ENCODE measurements at places on chromosomes 12 and 14.

GRCh38 chr12:58537278-58537677, 383.0 kb downstream of the LRIG3 start:
- DNase-seq, result no peak

- no peak for DNase-seq
Measured at GRCh38 chr14:21075719-21076437, 5.8 kb downstream of the ARHGEF40 start.

DNA sequence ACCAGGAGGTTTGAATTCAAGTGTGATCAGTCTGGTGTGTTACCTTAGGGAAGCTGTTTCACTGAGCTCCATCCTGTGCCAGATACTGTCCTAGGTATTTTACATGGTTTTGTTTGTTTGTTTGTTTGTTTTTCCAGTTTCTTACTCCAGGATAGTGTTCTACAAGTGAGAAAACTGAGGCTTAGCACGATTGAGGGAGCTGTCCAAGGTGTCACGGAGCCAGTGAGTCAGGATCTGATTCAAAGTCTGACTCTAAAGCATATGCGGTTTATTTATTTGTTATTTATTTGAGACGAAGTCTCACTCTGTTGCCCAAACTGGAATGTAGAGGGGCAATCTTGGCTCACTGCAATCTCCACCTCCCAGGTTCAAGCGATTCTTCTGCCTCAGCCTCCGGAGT, 79.7 kb upstream of the GNG2 start:
- no peak for DNase-seq

- DNase-seq, result no peak
Measured at GRCh38 chr14:105206873-105207272, 25.8 kb upstream of the NUDT14 start.

DNA sequence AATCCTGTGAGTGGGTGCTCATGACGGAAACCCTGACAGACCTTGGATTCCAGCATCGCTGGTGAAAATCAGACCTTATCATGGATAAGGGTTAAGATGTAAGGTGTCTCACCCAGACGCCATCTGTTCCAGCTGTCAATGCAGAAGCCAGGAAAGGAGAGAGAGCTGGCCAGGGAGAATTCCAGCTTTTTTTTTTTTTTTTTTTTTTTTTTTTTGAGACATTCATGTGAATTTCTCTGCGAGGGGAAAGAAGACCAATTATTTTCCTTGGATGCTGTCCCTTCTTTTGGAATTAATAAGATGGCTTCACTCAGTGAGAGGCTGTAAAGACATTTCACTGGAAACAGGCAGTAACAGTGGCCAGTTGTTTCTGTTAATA, 1.8 kb downstream of the TRAF3 start:
- DNase-seq, result no peak

DNA sequence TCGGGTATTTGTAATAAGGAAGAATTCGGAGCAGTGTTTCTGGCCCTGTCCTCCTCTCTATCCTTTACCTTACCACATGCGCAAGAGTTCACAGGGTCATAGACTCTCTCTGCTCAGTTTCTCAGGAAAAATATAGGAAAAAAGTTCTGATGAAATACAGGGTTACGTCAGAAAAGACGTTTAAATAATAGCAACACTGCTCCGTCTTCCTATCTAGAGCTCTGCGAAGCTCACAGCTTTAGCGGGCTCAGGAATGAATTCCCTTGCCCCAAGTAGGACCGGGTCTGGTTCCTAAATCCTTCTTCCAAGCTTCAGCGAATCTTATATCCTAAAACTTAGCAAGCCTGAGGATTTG, 365 bp downstream of the CCDC59 start:
- DNase-seq, result no peak

GRCh38 chr14:26377150-26377549, 220.7 kb downstream of the NOVA1 start:
- no peak for DNase-seq

DNA sequence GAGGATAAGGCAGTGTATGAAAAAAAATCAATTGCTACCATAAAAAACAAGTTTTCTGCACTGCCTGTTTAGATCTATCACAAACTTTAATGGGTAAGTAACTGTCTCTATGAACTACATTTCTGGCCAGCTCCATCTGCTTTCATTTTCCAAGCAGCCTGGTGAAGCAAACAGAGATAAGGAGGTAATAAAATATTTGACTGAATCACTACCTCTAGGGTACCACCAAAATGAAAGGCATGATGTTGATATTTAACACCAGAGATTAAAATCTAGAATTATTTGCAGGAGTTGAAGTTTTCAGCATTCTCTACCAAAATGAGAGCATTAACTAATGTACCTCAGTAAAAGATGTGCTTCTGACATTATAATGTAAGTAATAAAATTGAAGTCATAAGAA, 863.5 kb upstream of the MGAT4C start:
- no peak for DNase-seq

- DNase-seq, result no peak
Measured at GRCh38 chr14:96121660-96122395, 82.7 kb downstream of the C14orf132 start.

DNA sequence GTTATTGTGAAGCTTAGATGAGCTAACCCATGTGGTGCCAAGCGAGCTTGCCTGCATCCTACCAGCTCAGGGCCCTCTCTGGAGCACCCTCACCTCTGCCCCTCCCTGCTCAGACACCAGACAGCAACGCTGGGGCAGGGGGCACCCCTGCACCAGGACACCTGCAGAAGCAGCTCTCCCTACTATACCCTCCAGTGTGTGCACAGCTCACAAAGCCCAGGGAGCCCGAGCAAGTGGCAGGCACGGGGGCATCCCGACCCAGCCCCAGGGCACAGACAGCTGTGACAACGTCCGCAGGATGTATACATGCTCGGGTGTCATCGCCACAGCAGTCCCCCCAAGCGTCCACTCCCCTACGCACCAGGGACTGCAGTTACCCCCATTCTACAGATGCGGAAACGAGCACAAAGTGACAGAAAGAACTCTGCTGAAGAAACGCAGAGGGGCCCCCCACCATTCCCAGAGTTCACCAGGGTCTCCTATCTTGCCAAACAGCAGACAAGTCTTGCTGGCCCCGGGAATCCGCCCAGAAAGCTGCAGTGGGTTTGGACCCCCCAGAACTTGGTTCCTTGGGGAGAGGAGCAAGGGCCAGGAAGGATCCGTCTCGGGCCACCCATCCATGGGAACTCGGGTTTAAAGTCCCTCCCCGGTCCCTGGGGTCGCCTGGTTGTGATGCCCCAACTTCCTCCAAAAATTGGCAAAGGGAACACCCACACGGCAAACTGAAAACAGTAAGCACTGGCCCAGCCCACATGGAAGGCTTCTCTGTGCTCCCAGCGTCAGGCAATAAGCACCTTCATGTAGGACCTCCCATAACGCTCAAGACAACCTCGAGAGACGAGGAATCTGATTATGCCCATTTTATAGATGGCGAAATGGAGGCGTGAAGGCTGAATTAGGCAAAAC, 12.0 kb downstream of the NCOR2 start:
- DNase-seq, result no peak

DNA sequence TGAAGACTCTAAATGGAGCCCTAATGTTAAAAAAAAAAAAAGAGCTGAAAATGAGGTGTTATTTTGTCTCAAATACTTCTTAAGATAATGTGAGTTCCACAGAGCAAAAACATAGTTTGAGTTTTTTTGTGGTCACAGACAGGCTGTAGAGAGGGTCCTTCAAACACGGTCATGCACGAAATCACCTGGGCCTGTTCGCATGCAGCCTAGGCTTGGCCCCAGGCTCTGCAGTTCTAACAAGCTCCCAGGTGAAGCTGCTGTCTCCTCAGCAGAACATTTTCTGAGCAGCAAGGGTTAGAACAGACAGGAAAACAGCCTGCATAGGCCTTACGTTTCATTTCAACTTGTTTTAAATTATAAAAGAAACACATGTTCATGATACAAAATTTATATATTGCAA, 65.4 kb upstream of the TBPL2 start:
- no peak for DNase-seq

- DNase-seq, result no peak
Measured at GRCh38 chr14:74952180-74952665, 3.2 kb downstream of the PGF start.

DNA sequence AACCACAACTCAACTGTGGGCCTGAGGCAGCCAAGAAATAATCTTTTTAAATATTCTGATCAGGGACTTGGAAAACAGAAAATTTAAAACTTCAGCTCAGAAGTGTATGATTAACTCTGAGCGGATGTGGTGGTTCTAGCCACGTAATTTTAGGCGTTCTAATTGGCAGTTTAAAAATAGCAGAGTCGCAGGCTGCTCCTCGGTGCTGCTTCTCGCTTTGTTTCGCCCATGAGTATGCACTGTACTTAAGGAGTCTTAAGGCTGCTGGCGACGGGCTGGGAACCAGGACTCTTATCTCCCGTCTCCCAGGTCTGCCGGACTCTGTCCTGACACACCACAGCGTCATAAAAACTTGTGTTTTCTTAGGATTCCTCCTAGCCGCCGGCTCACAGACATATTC, 113.4 kb upstream of the PELI2 start:
- DNase-seq, result no peak

GRCh38 chr14:55138091-55138490, 9.0 kb downstream of the LGALS3 start:
- no peak for DNase-seq

- no peak for DNase-seq
Measured at GRCh38 chr12:24853588-24853987, 95.3 kb downstream of the BCAT1 start.

All from type B pancreatic cell (in vitro differentiated cells).